ENCODE measurements at places on chromosomes 16 and 17.

DNA sequence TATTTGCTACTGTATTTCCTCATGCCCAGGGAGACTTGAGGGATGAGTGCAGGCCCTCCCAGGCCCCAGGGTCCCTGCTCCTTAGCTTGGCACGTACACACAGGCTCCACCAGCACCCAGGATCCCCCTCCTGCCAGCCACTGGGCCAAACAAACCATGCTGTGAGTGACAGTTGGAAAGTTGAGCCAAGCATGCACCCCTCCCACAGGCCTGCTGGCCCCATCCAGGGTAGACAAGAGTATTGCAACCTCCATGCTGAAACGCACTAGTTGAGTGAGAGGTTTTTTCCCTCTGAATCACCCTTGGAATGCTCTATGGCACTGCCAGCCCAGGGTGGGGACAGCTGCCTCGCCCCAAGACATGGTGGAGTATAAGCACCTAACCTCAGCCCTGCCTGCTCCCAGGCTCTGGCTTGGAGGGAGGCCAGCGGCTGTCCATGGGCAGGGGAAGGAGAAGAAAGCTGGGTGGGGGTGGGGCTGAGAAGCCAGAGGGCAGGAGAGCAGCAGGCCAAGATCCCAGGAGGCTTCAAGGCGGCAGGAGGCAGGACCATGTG, 49.6 kb downstream of the PITPNM3 start:
- DNase-seq, result no peak

DNA sequence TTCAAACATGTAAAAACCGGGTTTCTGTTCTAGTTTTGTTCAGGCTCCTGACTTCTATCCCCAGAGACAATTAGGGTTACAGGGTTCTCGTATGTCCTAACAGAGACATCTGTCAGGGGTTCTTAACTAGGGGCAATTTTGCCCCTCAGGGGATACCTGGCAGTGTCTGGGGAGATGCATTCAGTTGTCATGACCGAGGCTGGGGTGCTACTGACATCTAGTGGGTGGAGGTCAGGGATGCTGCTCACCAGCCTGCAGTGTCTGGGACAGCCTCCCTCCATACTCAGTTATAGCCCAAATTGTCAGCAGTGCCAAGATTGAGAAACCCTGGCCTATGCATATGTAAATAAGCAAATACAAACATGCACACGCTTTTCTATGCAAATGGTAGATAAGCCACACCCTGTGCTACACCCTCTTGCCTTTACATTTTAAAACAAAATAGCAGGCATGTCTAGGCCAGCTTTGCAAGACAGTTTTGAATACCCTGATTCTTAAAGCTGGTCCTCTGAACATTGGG, 37.4 kb downstream of the CLEC16A start:
- no peak for DNase-seq

GRCh38 chr17:78223765-78224164, 7.7 kb upstream of the TMEM235 start:
- DNase-seq, result no peak

DNA sequence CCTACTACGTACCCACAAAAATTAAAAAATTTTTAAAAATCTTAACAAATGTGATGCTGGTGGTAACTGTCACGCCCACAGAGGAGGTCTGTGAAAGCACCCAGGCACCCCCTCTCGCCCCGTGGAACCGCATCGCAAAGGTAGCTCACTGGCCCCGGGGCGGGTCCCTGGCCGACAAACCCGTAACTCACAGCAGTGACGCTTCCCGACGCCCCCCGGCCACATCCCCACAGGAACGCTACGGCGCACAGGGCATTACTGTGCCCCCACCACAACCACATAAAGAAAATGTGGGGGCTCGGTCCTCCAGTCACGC, 366 bp downstream of the ANKS3 start:
- no peak for DNase-seq

DNA sequence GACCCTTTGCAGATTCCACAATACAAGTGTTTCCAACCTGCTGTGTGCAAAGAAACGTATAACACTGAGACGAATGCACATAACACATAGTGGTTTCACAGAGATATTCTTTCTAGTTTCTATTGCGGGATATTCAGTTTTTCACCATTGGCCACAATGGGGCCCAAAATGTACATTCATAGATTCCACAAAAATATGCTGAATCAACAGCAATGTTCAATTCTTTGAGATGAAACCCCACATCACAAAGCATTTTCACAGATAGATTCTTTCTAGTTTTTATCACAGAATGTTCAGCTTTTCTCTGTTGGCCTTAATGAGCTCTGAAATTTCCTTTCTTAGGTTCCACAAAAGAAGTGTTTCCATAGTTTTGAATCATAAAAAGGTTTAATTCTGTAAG, 2472.3 kb downstream of the TP53TG3F start:
- no peak for DNase-seq

- DNase-seq, result no peak
Observed at GRCh38 chr17:49344914-49345313, 17.1 kb downstream of the ZNF652 start.

DNA sequence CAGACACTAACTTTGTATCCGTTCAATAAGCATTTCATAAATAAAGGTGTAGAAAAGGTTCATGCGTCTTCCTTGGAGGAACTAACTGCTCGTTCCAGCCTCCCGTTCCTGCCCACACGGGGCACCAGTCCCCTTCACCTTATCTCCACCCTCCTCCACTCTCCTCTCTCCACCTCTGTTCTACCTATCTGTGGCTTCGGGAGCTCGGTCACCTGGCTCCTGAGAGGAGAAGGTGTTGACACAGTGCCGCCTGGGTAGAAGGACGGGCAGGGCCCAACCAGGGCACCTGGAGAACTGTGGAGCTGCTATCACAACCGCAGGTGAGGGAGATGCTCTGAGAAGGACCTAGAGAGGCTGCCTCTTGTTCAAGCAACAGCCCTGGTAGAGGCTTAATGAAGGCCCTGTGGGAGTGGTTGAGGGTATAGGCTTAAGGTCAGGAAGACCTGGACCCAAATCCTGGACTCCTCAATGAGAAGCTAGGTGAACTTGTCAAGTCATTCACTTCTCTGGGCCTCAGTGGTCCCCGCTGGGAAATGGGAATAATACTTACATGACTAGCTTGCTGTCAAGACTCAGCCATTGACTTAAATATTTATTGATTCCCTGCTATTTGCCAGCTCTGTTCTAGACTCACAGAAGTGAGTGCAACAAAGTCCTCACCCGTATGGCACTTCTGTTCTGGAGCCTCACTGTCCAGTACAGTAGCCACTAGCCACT, 9.6 kb upstream of the MINK1 start:
- DNase-seq, result no peak

DNA sequence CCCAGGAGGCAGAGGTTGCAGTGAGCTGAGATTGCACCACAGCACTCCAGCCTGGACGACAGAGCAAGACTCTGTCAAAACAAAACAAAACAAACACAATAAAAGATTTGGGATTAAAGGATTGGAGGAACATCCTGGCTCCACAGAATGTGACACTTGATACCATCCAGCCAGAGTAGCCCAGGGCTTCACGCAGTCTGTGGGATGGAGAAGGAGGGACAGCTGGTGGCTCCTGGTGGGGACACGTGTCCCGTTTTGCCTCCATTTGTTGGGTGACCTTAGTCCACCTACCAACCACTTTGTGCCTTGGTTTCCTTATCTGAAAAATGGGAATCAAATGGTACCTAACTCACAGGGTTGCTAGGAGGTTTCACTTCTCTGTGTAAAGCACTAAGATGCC, 12.4 kb upstream of the CYB561 start:
- no peak for DNase-seq

DNA sequence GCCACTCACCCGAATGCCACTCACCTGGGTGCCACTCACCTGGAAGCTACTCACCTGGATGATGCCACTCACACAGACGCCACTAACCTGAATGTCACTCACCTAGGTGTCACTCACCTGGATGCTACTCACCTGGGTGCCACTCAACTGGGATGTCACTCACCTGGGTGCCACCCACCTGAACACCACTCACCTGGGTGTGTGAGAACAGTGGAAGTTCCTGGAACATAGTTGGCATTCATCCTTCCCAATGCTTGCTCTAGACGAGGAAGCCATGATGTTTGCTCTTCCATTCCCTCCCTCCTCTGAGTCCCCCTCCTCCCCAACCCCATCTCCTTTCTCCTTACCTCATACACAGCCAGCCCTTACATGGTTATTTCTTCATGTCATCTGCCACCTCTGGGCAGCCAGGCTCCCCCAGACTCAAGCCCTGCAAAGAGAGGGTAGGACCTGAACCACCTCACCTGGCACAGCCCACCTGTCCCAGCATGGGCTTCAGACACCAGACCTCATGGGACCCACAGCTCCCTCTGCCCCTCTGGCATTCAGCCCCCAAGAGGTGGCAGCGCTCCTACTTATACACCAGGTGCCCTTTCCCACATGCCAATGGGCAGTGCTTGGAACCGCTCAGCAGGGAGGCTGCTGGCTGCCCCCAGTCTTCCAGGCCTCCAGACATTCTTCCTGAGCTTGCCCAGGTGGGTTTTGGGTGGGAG, 171.8 kb upstream of the FOXF1 start:
- no peak for DNase-seq

GRCh38 chr17:48732688-48733629, 4.4 kb upstream of the HOXB13 start:
- no peak for DNase-seq

DNA sequence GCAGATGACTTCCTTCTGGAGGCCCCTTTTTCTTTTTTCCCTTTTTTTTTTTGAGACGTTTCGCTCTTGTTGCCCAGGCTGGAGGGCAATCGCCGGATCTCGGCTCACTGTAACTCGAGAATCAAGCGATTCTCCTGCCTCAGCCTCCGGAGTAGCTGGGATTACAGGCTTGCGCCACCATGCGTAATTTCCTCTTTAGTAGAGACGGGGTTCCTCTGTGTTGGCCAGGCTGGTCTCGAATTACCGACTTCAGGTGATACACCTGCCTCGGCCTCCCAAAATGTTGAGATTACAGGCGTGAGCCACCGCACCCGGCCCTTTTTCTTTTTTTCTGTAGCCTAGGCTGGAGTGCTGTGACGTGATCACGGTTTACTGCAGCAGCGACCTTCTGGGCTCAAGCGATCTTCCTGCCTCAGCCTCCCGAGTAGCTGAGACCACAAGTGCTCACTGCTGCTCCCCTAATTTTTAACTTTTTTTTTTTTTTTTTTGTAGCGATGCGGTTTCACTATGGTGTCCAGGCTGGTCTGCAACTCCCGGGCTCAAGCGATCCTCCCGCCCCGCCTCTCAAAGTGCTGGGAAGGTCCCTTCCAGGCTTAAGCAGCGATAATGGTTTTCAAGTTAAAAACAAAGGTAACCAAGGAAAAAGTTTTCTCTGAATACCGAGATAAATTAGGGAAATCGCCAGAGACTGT, 956 bp upstream of the IST1 start:
- DNase-seq, result no peak

DNA sequence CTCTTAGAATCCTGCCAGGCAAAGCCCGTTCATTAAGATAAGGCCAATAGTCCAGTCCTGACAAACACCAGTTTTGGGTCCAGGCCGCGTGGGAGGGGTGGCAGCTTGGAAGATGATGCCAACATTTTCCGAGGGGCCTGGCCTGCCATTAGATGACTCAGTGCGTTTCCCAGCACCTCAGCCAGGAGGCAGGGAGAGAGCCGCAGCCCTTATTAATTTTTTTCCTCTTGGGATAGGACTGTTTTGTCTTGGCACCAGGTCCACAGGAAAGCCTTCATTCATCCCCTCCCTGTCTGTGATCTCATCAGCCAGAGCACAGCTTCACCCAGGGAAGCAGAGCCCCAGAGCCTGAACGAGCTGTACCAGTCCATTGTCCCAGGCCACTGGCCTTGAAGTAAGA, 4.7 kb upstream of the NDEL1 start:
- DNase-seq, result no peak

DNA sequence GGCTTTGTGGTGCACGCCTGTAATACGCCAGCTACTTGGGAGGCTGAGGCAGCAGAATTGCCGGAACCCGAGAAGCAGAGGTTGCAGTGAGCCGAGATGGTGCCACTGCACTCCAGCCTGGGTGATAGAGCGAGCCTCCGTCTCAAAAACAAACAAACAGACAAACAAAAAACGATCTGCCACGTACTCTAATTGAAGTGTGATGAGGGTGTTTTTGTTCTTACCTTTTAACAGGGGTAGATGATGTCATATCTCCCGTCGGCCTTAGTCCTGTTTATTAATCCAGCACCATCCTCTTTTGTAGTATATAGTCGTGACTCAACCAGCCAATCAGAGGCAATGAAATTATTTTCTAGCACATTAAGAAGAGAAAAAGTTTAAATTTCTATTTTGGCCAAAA, 58.5 kb downstream of the IQCK start:
- no peak for DNase-seq

DNA sequence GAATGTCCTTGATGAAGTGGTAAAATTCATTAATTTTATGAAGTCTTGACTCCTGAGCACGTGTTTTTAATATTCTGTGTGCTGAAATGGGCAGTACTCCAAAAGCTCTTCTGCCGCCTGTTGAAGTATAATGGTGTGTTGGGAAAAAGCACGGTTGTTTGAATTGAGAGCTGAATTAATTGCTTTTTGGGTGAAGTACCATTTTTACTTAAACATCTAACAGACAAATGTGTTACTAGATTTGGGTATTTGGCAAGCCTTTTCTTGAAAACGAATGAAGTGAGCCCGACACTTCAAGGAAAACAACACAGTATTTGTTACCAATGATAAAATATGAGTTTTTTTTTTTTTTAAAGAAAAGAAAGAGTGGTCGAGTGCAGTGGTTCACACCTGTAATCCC, 22.5 kb downstream of the WWP2 start:
- DNase-seq, result no peak

DNA sequence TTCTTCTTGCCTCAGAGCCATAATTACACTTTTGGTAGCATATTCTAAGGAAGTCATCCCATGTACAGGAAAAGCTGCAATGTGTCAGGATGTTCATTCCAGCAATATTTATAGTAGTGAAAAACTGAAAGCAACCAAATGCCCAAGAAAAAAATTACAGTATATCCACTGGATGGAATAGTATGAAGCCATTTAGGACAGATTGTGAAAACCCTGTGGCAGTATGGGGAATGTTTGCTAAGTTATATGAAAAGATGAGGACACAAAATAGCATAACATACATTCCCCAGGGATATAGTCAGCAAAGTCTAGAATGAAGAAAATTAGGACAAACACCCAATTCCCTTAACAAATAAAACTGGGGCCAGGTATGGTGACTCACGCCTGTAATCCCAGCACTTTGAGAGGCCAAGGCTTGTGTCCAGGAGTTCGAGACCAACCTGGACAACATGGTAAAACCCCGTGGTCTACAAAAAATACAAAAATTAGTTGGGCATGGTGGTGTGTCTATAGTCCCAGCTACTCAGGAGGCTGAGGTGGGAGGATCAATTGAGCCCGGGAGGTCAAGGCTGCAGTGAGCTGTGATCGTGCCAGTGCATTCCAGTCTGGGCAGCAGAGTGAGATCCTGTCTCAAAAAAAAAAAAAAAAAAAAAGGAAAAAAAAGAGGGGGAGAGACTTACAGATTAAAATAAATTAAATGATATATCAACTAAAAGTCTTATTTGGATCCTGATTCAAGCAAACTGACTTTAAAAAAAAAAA, 2.3 kb downstream of the LRRC3C start:
- DNase-seq, result no peak

GRCh38 chr17:13785981-13786598, 184.4 kb upstream of the HS3ST3A1 start:
- no peak for DNase-seq

Data from stimulated activated CD8-positive, alpha-beta memory T cell treated with anti-CD3 and anti-CD28 coated beads, Interleukin-15, amount 100 ng/mL, for 48 hours (primary cell).